ENCODE measurements at places on chromosomes 5 and 9.

GRCh38 chr5:151463137-151464029 is 16.0 kb downstream of the SLC36A1 start:
- DNase-seq: no peak

DNA sequence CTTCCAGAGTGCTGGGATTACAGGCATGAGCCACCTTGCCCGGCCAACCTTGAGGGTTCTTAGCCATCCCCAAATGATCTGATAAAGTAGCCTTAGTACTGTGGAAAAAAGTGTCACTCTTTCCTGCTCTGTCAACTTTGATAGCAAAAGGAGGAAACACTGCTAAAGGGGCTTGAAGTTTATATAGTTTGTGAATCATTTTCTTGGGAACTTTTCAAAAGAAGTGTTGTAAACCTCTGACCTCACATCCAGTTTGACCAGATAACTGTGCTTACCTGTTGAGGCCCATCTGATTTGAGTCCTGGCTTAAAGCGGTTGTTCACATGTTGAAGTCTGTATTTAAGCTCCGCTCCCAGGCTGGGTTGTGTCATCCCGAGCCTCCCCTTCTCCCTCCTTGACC is 303.3 kb downstream of the DOCK8 start:
- DNase-seq: no peak

DNA sequence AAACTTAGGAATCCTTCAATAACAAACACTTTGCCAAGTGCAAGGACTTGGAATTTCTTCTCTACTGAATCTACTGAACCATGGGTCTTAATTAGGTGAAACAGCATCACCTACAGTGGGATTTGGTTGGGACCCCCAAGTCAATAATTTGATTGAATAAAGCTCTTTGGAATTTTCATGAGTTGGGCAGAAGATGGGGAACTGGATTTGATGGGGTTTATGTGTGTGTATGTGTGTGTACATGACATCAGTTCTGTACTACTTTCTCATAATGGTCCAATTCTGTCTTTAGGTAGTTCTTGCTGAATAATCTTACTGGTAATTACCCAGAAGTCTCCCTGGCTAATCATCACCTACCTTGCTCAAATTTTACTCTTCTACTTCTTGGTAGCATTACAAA is 198.4 kb upstream of the TBCA start:
- DNase-seq: no peak

DNA sequence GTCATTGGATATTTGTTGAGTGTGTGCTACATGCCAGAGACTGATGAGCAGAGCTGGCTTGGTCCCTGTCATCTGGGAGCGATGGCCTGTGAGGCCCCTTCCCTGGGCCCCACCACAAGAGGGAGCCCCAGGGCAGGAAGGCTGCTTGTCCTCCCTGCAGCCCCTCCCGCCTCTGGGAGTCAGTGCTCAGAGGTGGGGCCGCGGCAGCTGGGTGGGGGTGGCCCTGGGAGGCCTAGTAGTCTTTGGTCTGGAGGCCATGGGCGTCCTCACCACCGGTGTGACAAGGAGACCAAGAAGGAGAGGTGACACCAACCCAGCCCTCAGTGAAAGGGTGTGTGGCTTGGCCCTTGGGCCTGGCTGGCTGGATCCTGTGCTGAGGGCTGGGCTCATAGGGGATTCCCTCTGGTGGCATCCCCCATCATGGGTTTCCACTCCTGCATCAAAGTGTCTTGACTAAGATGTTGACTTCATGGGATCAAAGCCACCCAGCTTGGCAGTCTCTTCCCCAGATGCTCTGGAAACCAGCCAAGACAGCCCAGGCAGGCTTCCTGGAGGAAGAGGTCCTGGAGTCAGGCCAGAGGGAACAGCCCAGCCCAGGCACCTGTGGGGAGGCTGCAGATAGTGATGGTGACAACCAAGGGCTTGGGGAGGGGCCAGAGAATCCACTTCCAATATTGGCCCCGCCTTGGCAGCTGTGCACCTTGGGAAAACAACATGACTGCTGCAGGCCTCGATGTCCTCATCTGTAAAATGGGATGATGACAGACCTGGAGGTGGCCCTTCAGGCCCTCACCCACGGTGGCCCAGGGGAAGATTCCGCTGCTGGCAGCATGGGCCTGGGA is 166.7 kb downstream of the GAPVD1 start:
- DNase-seq: no peak

GRCh38 chr5:138685193-138685745 is 68.0 kb upstream of the CTNNA1 start:
- DNase-seq: no peak

DNA sequence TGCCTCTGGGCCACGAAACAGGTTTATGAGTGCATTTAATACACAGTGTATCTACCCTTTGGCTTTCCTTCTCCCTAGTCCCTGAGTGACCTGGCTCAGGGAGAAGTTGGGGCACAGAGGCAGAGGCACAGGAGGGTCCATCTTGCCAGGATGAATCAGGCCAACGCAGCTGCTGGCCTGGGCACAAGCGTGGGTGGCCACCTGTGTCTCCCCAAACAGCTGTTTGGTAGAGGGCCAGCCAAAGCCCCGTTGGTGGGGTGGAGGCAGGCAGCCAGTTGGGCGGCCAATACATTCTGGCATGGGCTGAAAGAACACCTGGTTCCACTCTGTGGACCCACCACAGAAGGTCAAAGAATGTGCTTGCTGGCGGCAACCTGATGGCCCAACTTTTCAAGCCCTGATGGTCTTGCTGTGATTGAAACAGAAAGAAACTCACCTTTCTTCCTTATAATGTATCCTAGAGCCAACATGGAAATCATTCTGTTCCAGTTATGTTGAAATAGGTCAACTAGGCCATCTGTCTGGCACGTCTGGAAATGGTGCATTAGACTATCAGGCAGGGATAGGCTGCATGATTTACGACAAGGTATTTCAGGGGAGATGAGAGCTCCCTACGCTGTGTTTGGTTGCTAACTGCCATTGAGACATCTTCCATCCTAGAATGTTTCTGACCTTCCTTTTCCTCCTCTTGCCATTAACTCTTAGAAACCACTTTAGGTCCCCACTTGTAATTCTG is 337.4 kb downstream of the ADAMTS6 start:
- DNase-seq: no peak

- DNase-seq: no peak
These were observed 130.4 kb upstream of the RFX3 start for GRCh38 chr9:3656224-3656623.

DNA sequence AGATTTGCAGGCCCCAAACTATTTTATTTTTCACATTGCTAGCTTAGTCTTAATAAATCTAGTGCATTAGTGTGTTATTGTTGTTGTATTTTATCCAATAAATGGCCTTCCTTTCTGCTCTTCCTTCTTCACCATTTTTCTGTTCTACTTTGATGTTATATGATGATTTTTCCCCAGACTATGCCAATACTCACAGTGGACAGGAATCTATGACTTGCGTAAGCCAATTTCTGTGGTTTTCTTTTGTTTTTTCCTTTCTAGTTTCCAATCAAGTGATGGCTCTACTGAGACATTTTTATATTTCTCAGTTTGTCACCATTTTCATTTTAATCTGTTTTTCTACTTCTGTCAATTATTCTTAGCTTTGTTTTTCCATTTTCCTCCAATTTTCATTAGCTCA is 106.8 kb upstream of the FBXL7 start:
- no peak for DNase-seq

- no peak for DNase-seq
These were observed 318.6 kb upstream of the CD180 start for GRCh38 chr5:67515020-67515689.

GRCh38 chr5:161373345-161373707 is 173.2 kb downstream of the GABRB2 start:
- DNase-seq: no peak

DNA sequence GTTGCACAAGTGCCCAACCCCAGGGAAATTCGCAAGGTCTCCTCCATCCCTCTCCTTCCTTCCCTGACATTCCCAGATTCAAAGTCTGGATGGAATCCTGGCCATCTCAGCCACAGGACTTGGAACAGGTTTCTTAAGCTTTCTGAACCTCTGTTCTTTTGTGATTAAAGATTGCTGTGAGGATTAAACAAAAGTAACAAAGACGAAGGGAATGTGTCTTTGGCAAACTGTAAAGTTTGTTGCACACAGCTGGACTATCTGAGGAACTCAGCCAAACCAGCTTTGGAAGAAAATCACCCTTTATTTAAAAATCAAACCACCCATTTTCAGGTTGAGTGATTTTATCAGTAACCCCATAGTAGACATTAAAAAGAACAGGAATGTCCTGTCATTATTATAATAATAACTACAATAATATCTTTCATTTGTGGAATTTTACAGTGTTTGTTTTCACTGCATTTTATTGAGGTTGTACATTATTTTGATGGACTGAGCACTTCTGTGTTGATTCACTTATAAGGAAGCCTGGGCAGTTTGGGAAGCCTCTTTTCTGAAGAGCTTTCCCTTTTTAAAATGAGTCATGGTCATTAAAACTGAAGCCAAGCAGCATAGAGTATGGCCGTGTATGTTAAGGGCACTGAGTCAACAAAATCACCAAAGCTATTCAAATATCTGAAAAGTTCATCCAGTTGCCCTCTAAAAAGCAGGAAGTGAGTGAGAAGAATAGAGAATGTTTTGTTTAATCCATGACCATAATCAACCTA is 310.2 kb downstream of the AGTPBP1 start:
- peak; percentile 25 for DNase-seq

DNA sequence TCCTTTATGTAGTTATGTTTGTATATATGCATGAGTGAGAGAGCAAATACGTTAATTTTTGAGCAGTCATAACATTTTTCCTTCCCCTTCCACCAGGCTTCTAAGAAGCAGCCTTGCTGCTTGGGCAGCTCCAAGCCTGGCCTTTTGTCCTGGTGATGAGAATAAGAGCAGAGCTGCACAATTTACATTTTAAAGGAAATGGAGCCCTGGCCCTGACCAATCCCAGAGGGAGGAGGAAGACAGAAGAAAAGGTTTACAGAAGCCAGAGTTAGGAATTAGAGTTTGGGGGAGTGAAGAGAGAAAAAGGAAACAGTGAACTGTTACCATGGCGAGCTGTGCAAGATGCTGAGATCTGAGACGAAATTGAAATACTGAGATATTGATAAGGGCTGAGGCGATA is 25.3 kb upstream of the EFNA5 start:
- DNase-seq: no peak

DNA sequence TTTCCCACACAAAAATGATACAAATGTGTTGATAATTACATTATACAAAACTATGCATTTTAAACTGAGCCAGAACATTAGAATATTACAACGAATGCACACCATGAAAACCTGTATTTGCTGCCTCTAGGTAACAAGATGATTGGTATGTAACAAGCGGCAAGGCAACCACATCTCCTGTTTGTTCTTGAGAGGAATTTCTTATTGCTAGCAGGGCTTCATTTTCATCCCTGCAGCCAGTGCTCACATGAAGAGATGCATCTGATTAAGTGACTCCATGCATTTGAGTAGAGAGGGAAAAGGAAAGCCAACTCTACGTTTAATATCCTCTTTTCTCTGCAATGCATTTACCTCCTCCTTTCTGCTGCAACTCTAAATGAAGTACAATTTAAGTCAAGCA is 36.6 kb downstream of the FRMD3 start:
- DNase-seq: no peak

- no peak for DNase-seq
These were observed 25.0 kb upstream of the MATR3 start for GRCh38 chr5:139268364-139269202.

DNA sequence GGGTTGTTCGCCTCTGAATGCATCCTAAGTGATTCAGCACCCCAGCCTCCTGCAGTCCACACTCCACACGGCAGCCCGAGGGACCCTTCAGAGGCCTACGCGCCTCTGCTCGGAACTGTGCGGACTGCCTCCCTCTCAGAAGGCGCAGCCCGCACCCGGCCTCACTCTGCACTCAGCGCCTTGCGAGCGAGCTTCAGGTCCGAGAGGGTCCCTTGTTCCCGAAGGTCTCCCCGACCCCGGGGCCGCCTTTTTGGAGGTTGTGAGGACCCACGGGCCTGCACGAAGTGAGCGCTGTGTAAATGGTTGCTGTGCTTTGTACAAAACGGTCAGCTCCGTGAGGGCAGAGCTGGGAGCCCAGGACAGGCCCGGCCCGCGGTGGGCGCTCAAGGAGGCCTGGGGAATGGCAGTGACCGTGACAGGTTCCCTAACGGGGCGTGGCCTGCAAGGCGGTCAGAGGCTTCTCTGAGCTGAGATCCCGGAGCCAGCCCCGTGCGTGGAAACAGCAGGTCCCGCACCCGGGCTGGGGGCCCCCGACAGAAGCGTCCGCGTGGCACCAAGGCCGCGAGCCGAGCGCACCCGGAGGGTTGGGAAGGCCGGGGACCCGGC is 698 bp upstream of the CACNA1B start:
- DNase-seq: no peak

GRCh38 chr5:59351076-59351794 is 542.3 kb downstream of the PDE4D start:
- DNase-seq: peak; percentile 81

- DNase-seq: no peak
These were observed 5.5 kb downstream of the SLC9A3 start for GRCh38 chr5:518721-519120.

- no peak for DNase-seq
These were observed 167.8 kb downstream of the MAN2A1 start for GRCh38 chr5:109857405-109858031.

All from muscle of arm (tissue), 14 donors.